Pulmonary artery endothelial cell (primary cell): ENCODE measurements at places on chromosomes 2 and 18.

GRCh38 chr2:197030090-197030489, 103.6 kb upstream of the PGAP1 start:
- DNase-seq, result no peak

- no peak for DNase-seq
Observed at GRCh38 chr2:110881908-110882307, 149.5 kb downstream of the ACOXL start.

GRCh38 chr2:61091485-61091884, 25.8 kb downstream of the SANBR start:
- no peak for DNase-seq

DNA sequence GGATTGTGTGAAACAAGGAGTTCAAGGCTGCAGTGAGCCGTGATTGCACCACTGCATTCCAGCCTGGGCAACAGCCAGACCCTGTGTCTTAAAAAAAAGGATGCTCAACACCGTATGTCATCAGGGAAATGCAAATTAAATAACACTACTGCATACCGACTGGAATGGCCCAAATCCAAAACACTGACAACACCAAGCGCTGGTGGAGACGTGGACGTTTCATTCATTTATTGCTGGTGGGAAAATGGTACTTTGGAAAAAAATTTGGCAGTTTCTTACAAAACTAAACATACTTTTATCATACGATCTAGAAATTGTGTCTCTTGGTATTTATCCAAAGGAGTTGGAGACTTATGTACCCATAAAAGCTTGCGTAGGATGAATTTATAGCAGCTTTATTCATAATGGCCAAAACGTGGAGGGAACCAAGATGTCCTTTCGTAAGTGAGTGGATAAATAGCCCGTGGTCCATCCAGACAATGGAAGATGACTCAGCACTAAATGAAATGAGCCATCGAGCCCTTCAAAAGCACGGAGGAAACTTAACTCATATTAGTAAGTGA, 24.2 kb downstream of the NEU4 start:
- DNase-seq, result no peak

DNA sequence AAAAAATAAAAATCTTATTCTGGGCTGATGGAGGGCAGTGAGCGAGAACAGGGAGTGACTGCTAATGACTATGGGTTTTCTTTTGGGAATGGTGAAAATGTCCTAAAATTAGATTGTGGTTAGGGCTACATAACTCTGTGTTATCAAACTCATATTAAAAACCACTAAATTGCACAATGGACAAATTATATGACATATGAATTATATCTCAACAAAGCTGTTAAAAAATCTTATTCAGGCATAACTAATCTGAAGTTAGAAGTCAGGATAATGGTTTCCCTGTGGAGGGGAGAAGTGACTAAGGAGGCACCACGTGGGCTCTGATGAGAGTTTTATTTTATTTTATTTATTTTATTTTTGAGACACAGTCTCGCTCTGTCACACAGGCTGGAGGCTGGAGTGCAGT, 32.1 kb upstream of the DPP4 start:
- DNase-seq, result no peak

GRCh38 chr2:27822049-27822448, 50.5 kb downstream of the MRPL33 start:
- DNase-seq, result no peak

DNA sequence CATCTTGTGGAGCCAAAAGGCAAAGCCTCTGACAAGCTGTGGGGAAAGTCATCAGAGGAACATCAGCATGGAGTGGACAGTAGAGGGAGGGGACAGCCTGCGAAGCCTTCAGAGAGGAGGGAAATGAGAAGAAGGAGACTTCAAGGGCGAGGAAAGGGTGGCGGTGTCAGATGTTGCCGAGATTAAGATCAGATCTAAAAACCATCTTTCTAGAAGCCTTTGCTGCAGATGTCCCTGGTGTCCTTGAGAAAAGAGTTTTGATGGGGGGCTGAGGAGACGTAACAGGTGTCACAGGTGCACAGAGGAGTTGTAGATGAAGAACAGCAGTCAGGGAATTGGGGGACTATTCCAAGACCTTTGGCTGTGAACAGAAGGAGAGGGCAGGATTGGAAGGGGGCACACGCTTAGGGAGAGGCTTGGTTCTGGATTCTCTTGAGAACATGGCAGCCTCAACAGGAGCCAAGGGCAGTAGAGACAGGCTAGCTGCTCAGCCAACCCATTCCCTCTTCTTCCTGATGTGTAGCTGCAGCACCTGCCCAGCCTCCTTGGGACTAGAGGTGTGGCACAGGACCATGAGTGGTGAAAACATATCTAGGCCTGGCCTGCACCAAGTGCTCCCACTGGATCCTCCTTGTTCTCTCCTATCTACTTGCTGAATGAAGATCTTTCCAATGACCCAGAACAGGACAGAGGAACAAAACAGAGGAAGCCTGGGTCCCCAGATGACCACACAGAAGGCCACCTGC, 22.7 kb upstream of the NCL start:
- no peak for DNase-seq

- DNase-seq, result no peak
Observed at GRCh38 chr2:82345910-82346309, 2041.4 kb upstream of the LRRTM1 start.

- DNase-seq, result no peak
Observed at GRCh38 chr2:127166231-127166860, 53.8 kb downstream of the CYP27C1 start.
